ENCODE measurements at places on chromosomes 1 and 21. TPM values are rescaled to one million over a fixed set of nuclear protein-coding genes. Genes with fewer than 3 reads are reported as not detected.

Gene CDK11B
- 23.5 TPM for total RNA-seq

Gene NBPF20
- 9.4 TPM for total RNA-seq

Gene GUCA2B
- total RNA-seq: not detected

Gene ERICH3
- 0.23 TPM for total RNA-seq

Gene NBPF26
- total RNA-seq: 11.0 TPM

Gene RCSD1
- total RNA-seq: 27.2 TPM

Gene BARHL2
- total RNA-seq: not detected

Gene PGLYRP4
- not detected for total RNA-seq

Gene TEX38
- total RNA-seq: not detected

Gene FCER1A
- 6.8 TPM for total RNA-seq

Gene TFF3
- total RNA-seq: 14.4 TPM

Gene PTPN7
- 4.6 TPM for total RNA-seq

Gene FHL3
- total RNA-seq: 21.5 TPM

Gene SLC45A3
- total RNA-seq: 2.1 TPM

Gene GLMN
- 4.8 TPM for total RNA-seq

Gene SLX9
- total RNA-seq: 29.7 TPM

Gene DNAH14
- total RNA-seq: 18.2 TPM

Gene ADCY10
- total RNA-seq: not detected

Gene RAB42
- 5.8 TPM for total RNA-seq

Gene DNM3
- total RNA-seq: 7.3 TPM

Gene AADACL3
- total RNA-seq: not detected

Gene CLCA1
- total RNA-seq: not detected

Gene KAZN
- 30.0 TPM for total RNA-seq

Gene SPRTN
- total RNA-seq: 30.9 TPM

All from upper lobe of left lung (tissue), 6 donors.